Psoas muscle (tissue), 8 donors: ENCODE measurements at places on chromosomes 12 and 14. TPM values are rescaled to one million over a fixed set of nuclear protein-coding genes. Genes with fewer than 3 reads are reported as not detected.

DNA sequence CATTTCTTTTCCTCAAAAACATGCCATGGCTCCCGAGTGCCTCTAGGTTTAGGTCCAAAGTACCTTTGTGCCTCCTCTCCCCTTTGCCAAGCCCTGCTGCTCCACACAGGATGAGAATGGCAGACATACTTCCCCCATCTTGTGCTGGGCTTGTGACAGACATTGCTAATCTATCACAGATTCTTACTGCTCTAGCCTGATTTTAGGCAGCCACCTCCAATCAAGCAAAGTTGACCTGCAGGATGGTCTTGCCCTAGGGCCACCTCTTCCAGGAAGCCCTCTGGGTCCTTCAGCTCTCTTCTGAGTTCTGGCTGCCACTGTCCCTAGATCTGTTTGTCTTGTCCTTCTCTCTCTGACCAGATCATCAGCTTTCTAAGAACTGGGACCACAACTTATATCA is 20.5 kb downstream of the FOXN4 start:
- no peaks in the 10 kb centered on the region for H3K36me3 ChIP-seq
- DNase-seq: no peak
- H3K4me3 ChIP-seq: no peak overlapping the region
- peaks cover 3% of the 10 kb centered on the region for H3K27me3 ChIP-seq
- H3K27ac ChIP-seq: no peak overlapping the region

GRCh38 chr14:54695196-54695595 is 128.3 kb downstream of the SAMD4A start:
- H3K36me3 ChIP-seq: no peaks in the 10 kb centered on the region
- H3K27me3 ChIP-seq: no peaks in the 10 kb centered on the region
- DNase-seq: no peak
- H3K27ac ChIP-seq: peak overlapping the region; percentile 88
- no peak overlapping the region for H3K4me3 ChIP-seq
- H3K4me1 ChIP-seq: peaks cover 69% of the 10 kb centered on the region

DNA sequence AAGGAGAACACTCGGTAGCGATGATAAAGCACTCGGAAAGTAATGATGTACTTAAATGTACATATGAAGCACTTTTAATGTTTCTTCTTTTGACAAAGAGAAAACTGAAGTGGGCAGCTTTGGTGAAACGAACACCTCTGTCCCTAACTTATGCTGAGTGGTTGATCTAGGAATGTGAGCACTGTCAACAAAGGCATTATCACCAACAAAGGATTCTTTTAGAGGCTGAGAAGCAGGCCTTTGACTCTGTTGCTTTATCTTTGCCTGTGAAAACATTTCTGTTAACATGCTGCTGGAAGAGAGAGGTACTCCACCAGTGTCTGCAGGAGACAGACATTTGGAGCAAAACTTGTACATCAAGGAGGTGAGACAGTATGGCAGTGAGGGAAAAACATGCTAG is 103.2 kb upstream of the VRK1 start:
- no peaks in the 10 kb centered on the region for H3K36me3 ChIP-seq
- DNase-seq: no peak
- no peak overlapping the region for H3K4me3 ChIP-seq
- no peaks in the 10 kb centered on the region for H3K4me1 ChIP-seq
- H3K27ac ChIP-seq: no peak overlapping the region

Gene GLIPR1L1
- not detected for total RNA-seq

Gene SOAT2
- not detected for total RNA-seq
